Esophagus muscularis mucosa (tissue), 4 donors: ENCODE measurements at places on chromosomes 7 and 10. TPM values are rescaled to one million over a fixed set of nuclear protein-coding genes. Genes with fewer than 3 reads are reported as not detected.

DNA sequence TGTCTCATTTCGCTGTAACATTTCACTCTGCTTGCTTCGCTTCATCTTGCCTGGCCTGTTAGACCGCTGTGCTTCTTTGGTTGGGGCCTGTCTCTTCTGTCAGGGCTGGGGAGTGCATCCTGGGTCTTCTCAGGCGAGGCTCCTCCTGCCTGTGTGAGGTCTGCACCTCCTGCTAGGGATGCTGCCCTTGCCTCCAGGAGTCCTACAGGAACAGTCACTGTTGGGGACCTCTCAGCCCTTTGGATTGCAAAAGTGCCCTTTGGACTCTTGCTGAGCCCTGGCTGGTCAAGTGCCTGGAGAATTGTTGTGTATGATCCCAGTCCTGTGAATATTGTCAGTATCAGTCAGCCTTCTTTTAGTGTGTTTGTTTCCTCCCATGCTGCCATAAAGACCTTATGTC is 84.1 kb downstream of the MDFIC start:
- no peak overlapping the region for H3K27ac ChIP-seq
- H3K4me3 ChIP-seq, result no peak overlapping the region
- no peaks in the 10 kb centered on the region for H3K27me3 ChIP-seq

DNA sequence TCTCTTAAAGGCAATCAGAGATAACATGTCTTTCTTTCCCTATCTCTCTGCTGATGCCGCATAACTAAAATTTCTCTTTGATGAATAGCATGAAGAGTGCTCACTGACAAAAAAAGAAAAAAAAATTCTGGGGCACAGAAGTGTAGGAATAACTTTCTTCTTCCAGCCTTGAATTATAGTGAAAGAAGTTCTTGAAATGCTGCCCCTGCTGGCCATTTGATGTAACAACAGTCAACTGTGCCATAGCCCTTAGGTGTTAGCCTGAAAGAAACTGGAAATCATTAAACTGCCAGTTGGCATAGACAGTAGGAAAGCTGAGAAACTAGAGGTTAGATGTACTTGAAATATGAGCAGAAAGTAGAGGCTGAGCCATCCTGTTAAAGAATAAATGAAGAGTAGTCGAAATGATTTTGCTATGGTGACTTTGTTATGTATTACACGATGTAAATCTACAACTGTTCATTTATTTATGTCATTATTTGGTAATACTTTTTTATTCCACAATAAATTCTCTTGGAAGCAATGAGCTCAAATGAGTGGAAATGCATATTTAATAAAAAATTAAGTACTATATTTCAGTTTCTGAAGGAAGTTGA is 48.3 kb upstream of the FAM171A1 start:
- no peaks in the 10 kb centered on the region for H3K4me1 ChIP-seq
- no peaks in the 10 kb centered on the region for H3K36me3 ChIP-seq
- no peak for DNase-seq
- H3K27me3 ChIP-seq, result no peaks in the 10 kb centered on the region
- no peak overlapping the region for H3K27ac ChIP-seq

- H3K4me1 ChIP-seq, result no peaks in the 10 kb centered on the region
- no peak for DNase-seq
- no peak overlapping the region for H3K4me3 ChIP-seq
- H3K27me3 ChIP-seq, result no peaks in the 10 kb centered on the region
- no peaks in the 10 kb centered on the region for H3K36me3 ChIP-seq
Observed at GRCh38 chr7:65840446-65840845, 32.4 kb upstream of the VKORC1L1 start.

Gene YAE1
- 18.5 TPM for total RNA-seq

DNA sequence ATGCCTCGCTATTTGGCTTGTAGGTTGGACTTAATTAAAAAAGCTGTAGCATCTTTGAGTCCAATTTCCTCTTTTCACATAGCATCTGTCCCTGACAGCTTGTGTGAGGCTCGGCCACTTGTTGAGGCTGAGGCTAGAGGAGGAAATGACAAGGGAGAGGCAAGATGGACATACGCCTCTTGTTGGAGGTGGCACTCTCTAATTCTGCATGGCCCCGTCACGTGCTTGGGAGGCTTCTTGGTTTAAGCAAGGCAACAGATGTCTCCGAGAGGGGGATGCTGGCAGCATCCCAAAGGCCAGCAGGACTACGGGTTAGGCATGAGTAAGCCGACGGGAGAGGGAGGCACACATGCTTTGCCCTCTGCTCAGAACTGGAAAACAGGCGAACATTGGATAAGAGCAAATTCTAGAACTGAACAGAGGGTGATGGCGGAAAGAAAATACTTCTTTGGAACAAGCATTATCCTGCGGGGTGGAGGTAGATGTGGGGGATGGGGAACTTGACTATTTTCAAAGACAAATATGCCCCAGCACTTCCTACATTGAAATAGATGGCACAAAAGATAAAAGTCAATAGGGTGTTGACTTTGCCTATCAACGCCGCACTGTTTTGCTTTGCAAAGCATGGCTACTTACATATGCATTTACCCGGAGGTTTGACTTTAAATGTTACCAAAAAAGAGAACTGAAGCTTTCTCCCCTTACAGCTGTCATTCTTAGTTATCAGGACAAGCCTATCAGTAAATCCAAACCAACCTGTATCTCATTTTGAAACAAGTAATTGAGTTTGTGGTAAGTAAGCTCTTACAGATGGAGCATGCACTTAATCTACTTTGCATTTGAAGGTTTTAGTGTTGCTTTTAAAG is 94.8 kb downstream of the CHN2 start:
- H3K4me1 ChIP-seq, result no peaks in the 10 kb centered on the region
- H3K4me3 ChIP-seq, result no peak overlapping the region
- DNase-seq, result no peak
- H3K27me3 ChIP-seq, result no peaks in the 10 kb centered on the region

- H3K36me3 ChIP-seq, result no peaks in the 10 kb centered on the region
- no peak for DNase-seq
- H3K4me1 ChIP-seq, result no peaks in the 10 kb centered on the region
- H3K27ac ChIP-seq, result no peak overlapping the region
- no peak overlapping the region for H3K4me3 ChIP-seq
- H3K27me3 ChIP-seq, result no peaks in the 10 kb centered on the region
Observed at GRCh38 chr7:51949726-51950644, 633.4 kb upstream of the COBL start.

DNA sequence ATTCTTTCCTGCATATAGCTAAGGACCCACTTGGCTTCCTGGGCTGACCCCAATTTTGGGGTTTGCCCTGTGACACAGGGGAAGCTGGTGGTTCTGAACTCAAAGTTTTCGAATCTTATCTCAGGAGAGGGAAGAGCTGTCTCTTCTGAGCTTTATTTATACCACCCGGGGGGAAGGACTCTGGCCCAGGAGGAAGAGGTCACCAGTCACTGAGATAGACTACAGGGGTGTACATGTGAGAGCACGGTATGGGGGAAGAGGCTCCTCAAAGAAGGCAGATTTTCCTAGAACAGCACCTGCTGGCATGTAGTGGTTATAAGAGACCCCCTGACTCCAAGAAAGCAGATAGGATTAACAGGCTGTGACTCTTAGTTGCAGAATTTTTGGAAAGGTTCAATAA is 101.8 kb upstream of the ELMO1 start:
- H3K27me3 ChIP-seq, result no peaks in the 10 kb centered on the region
- H3K36me3 ChIP-seq, result no peaks in the 10 kb centered on the region
- no peak overlapping the region for H3K4me3 ChIP-seq

- no peak overlapping the region for H3K27ac ChIP-seq
- no peaks in the 10 kb centered on the region for H3K4me1 ChIP-seq
- no peak overlapping the region for H3K4me3 ChIP-seq
- DNase-seq, result no peak
- H3K36me3 ChIP-seq, result no peaks in the 10 kb centered on the region
- no peaks in the 10 kb centered on the region for H3K27me3 ChIP-seq
Observed at GRCh38 chr7:38806912-38807311, 102.1 kb downstream of the VPS41 start.

- H3K27me3 ChIP-seq, result no peaks in the 10 kb centered on the region
- no peak overlapping the region for H3K27ac ChIP-seq
- peaks cover 82% of the 10 kb centered on the region for H3K4me1 ChIP-seq
- no peak for DNase-seq
- no peak overlapping the region for H3K4me3 ChIP-seq
Observed at GRCh38 chr7:74025146-74025545, 2.8 kb upstream of the ELN start.

DNA sequence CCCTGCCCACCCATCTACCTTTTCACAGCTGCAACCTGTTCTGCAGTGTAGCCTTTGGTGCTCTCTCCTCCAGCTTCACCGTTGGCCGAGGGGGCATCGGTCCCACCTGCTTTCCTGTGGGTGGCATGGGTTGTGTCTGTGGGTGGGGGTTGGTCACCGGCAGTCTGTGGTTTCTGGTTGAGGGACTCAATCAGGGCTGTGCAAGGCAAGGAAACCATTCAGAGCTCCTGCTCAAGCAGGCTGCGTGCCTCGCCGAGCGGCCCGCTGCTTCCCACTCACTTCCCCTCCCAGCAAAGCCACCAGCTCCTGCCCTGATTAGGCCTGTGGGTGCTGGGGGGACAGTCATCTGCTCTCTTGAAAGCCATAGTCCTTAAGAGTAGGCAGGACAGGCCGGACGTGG is 9.8 kb downstream of the DNAJB12 start:
- H3K27me3 ChIP-seq, result no peaks in the 10 kb centered on the region
- H3K36me3 ChIP-seq, result peaks cover 38% of the 10 kb centered on the region
- no peak overlapping the region for H3K4me3 ChIP-seq
- H3K27ac ChIP-seq, result no peak overlapping the region
- DNase-seq, result no peak
- no peaks in the 10 kb centered on the region for H3K4me1 ChIP-seq

Gene JMJD1C
- total RNA-seq, result 89.1 TPM

DNA sequence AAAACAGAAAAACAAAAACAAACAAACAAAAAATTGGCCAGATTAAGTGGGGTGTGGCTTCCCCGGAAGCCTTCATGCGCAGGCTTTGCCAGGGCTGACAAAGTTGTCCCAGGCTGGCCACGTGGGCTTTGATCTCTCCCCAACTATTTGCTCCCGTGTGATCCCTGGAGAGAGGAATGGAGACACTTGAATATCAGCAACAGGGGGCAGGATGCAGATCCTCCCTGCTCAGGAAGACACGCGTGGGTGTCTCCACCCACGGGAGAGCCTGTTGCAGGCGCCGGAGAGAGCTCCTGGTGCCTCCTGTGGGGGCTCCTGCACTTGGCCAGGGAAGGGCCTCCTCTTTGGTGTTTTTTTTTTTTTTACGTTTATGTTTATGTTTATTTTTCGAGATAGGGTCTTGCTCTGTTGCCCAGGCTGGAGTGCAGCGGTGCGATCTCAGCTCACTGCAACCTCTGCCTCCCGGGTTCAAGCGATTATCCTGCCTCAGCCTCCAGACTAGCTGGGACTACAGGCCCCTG is 19.0 kb downstream of the TRIM56 start:
- peaks cover 31% of the 10 kb centered on the region for H3K4me1 ChIP-seq
- DNase-seq, result no peak
- no peaks in the 10 kb centered on the region for H3K36me3 ChIP-seq
- H3K27me3 ChIP-seq, result no peaks in the 10 kb centered on the region

- peak; percentile 75 for DNase-seq
- H3K27ac ChIP-seq, result no peak overlapping the region
- H3K27me3 ChIP-seq, result no peaks in the 10 kb centered on the region
- no peak overlapping the region for H3K4me3 ChIP-seq
Observed at GRCh38 chr10:46092524-46093081, 46.5 kb upstream of the MSMB start.

- no peaks in the 10 kb centered on the region for H3K4me1 ChIP-seq
- H3K27me3 ChIP-seq, result no peaks in the 10 kb centered on the region
- no peak overlapping the region for H3K4me3 ChIP-seq
- no peaks in the 10 kb centered on the region for H3K36me3 ChIP-seq
Observed at GRCh38 chr7:85004402-85004801, 182.5 kb downstream of the SEMA3D start.

GRCh38 chr7:106062006-106062405 is 50.1 kb downstream of the SYPL1 start:
- no peak overlapping the region for H3K4me3 ChIP-seq
- no peak for DNase-seq
- H3K27me3 ChIP-seq, result no peaks in the 10 kb centered on the region
- H3K4me1 ChIP-seq, result peaks cover 29% of the 10 kb centered on the region
